ENCODE measurements at places on chromosomes 3 and 15.

DNA sequence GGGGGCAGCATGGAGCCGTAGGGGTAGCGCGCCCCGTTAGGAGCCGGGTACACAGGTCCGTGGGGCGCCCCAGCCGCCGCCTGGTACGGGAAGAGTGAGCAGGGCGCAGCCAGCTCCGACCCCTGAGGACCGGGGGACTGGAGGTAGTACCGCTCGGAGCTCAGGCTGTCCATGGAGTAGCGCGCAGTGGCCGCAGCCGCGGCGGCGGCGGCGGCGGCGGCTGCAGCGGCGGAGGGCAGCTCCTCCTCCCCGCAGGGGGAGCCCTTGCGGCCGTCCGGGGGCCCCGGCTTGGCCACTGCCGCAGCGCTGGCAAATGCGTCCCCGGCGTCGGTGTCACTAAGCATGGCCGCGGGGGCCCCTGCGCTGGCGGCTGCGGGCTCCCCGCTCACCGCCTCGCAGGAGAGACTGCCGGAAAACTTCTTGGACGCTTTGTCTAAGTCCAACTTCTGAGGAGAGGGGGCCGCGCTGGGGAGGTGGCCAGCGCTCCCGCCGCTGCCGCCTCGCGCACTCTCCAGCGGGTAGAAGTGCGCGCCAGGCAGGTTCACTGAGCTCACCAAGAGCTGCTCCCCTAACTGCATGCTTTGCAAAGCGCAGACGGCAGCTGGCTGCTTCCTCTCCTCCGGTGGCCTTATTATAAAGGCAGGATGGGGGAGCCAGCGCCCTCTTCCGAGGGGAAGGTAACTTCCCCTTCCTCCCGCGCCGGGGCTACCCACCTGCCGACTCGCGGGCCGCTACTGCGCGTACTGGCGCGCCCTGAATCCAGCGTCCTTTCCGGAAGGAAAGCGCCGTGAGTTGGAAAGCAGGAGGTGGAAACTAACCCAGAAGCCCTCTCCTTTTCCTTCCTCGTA, at the start of gene EOMES:
Gene EOMES, minus strand, starts transcription at position 607 of the 848 bp plus-strand sequence. Its CDS starts 29 bp downstream, at position 578.
- no peak for DNase-seq

- DNase-seq: no peak
Measured at GRCh38 chr3:9122732-9123364, 126.6 kb downstream of the SRGAP3 start.

- no peak for DNase-seq
Measured at GRCh38 chr3:56915966-56916586, 114.3 kb upstream of the ARHGEF3 start.

DNA sequence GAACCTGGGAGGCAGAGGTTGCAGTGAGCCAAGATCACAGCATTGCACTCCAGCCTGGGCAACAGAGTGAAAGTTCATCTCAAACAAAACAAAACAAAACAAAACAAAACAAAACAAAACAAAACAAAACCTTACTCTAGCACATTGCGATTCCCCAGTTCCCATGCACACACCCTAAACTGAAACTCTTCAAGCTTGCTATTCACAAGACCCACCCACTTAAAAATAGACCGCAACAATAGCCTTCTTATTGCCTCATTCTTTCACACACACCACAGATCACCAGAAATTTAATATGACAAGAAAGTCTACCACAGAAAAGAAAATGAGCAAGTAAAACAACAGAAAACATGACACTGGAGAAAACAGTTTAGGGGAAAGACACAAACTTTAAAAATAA, 598.4 kb downstream of the FHIT start:
- DNase-seq: no peak

DNA sequence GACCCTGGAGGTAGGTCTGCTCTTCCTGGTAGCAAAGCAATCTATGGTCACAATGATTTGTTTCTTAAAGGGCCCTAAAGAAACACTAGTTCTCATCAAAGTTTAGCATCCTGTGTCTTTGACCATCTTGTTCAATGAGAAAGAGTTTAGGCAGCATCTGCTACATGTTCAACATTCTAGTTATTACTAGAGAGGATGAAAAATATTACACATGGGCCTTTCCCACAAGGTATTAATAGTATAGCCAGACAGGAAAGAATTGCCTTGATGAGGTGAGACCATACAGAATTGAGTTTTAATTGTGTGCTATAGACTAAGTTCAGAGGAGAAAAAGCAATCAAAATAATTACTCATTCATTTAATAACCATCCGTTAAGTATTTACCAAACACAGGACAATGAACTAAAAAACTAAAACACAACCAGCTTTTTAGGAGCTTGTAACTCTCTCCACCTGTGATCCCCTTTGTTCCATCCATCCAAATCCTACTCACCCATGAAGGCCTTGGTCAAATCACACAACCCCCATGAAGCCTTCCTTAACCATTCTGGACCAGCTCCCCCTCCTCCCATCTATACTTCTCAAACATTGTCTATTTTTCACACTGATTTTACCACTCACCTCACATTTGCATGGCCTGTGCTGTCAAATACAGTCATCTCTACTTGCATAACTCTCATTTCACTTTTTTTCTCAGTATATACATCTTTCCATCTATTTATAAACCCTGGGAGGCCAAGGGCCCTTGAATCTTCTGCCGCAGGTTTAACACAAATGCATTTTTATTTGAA, 122.9 kb downstream of the RORA start:
- DNase-seq: no peak

DNA sequence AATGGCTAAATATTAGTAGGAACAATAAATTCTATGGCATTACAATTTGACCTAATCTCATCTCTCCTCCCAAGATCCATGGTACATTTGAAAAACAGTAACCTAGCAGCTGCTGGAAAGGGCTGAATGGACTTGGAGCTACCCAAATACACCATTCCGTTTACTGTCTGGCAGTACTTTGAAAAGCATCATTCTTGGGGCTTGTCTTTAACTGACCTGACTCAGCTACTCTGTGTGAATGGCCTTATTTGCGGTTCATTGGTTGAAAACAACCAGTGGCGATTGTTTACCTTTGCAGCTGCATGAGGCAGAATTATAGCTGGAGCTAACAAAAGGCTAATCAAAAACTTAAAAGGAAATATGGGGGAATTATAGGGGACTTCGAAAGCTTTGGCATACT, 311.2 kb upstream of the MCTP2 start:
- no peak for DNase-seq

DNA sequence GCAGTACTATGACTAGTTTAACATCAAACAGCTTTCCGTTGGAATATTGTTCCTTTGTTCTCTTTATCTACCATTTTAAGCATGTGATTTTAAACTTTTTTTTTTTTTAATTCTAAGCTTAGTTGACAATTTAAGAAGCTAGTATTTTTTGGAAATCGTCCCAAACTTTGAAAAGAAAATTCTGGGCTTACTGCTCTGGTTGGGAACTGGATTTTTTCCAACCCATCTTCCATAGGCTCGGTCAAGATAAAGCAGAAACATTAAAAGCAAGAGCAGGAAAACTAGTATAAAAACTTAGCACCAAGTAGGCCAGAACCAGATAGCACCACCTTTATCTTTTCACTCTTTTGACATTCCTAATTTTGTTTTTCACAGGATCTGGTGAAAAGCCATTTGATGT, 49.9 kb downstream of the TSC22D2 start:
- no peak for DNase-seq

DNA sequence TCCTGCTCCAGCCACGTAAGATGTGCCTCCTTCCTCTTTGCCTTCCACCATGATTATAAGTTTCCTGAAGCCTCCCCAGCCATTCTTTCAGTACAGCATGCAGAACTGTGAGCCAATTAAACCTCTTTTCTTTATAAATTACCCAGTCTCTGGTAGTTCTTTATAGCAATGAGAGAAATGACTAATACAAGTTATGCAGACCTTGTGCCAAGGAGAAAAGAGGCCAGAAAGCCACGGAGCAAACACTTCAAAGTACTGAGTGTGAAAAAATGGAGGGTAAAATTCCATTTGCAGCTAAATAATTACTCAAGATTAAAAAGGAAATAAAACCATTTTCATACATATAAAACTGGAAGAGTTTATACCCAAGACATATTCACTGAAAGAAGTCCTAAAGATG, 213.6 kb upstream of the LINGO1 start:
- no peak for DNase-seq

GRCh38 chr15:40763801-40764628, at the start of gene GCHFR:
Gene GCHFR, plus strand, starts transcription at chr15:40764068. Its CDS starts 113 bp downstream, at chr15:40764181.
- no peak for DNase-seq

GRCh38 chr3:124781476-124782376, 51.5 kb downstream of the UMPS start:
- no peak for DNase-seq

- DNase-seq: no peak
Measured at GRCh38 chr15:91124132-91124531, 24.1 kb downstream of the SV2B start.

DNA sequence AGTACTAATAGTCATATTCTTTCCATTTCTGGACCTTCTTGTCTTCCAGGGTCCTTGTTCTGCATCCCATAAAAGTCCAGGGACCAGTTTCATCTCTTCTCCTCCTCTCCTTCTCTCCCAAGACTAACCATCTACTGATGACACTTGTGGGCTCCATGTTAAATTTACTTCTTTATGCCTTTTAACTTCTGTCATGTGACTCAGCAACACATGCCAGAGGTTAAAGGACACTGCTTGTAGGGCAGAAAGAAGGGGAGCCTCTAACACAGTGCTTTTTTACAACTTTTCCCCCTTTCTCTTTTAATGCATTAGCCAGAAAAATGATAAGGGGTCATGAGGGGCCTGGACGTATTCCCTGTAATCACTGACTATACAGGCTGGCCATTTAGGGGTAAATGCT, 10.0 kb downstream of the SH3GL3 start:
- DNase-seq: no peak

- no peak for DNase-seq
Measured at GRCh38 chr3:170611751-170612150, 25.9 kb upstream of the SLC7A14 start.

- DNase-seq: peak; percentile 70
Measured at GRCh38 chr15:69758810-69759790, 306.5 kb downstream of the RPLP1 start.

DNA sequence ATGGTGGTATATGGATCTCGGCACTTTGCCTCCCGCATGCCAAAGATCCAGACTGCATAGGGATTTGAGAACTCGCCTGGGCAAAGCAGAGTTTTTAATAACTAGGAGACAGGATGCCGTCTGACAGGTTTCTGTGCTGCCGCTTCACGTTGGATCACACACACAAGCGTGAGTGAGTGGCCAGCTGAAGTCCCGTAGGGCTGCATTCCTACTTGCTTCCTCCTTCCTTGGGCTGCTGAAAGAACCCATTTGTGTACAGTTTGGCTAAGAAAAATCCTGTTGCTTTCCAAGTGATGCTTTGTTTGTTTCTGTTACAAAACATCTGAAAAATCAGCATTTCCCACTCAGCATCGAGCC, 604.3 kb upstream of the CFAP20DC start:
- no peak for DNase-seq

- DNase-seq: no peak
Measured at GRCh38 chr3:39501059-39501458, 33.6 kb downstream of the MOBP start.

DNA sequence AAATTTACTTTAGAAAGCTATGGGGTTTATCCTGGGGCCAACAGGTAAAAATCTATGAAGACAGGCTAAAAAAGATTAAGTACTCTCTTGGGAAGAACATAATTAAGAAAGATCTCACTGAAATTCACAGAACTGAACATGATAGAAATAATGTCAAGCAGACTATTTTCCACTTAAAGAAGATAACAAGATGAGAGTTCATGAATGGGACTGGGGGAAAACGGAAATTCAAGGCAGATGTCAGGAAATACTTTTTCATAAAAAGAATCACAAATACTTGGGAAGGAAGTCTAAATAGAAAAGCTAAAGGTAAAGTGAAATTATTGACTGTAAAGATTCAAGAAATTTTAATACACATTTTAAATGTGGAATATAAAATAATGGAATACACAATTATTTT, 737.6 kb downstream of the EPHA3 start:
- no peak for DNase-seq

GRCh38 chr15:48966595-48967301, 3.0 kb upstream of the SHC4 start:
- DNase-seq: peak; percentile 26

GRCh38 chr15:69539345-69539744, 86.7 kb downstream of the RPLP1 start:
- DNase-seq: no peak

- DNase-seq: peak; percentile 55
Measured at GRCh38 chr3:33360136-33360825, 79.9 kb downstream of the UBP1 start.

DNA sequence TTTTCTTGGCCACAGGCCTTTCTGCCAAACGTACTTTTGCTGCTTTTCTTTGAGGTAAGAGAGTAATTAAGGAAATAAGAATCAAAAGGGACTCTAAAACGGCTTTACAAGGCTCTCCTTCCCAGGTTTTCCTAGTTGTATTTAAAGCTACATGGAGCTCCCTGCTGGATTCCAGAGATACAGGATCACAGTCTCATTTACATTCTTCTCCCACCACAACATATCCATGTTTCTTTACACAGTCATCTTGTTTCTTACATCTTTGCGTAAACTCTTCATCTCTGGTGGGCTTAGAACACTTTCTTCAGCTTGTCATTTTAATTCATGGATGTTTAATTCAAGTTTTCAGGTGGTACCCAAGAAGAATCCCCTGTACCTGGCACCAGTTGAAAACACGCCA, 117.6 kb upstream of the BFSP2 start:
- no peak for DNase-seq
